ENCODE measurements at places on chromosomes 7 and 10.

DNA sequence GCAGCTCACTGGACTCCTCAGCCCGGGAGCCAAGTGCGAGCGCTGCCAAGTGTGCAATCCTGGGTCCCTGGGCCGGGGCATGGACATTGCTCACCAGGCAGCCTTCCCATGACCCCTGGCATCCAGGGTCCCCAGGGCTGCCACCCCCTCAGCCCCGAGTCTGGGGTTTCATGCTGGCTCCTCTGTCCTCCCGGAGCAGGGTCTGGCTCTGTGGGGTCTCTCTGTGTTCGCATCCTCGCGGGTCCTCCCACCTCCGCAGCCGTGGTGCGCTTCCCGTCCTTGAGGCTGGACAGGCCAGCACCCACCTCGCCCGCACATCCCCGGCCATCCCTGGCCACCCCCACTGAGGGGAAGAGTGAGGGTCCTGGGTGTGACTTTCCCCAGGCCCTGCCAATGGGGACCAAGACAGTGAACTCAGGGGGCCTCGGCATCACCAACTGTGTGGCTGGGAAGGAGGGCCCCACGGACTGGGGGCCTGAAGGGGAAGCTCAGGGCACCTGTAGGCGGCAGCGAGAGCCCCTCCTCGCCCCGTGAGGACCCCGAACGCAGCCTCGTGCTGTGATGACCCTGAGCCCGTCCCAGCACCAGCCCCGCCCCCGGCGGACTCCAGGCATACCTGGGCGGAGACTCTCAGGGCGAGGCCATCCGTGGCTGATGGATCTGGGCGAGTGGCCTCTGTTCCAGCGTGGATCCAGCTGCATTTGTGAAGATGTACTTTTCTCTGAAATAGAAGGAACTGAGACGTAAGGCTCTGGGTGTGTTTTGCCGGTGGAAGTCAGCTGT lies 50.3 kb upstream of the CFAP46 start:
- no peak for DNase-seq

GRCh38 chr10:95336702-95337101 lies 45.9 kb upstream of the PDLIM1 start:
- DNase-seq: no peak

GRCh38 chr10:119687192-119688032 lies 36.2 kb downstream of the BAG3 start:
- DNase-seq: no peak

DNA sequence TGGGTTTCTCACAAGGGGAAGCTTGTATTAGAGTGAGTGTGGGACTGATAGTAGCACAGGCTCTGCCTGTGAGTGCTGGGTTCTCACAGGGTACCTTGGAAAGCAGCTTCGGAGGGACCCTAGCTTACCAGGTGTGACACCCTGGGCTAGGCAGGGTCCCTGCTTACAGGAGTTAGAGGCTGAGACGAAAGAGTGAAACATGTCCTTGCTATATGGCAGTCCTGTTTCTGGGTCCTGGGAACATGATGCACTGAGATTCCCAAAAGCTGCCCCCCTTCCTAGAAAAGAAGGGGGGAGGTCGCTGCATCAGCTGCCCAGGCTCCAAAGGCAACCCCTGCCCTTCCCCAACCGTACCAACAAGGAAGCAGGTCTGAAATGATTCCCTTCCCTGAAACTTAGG lies 6.3 kb upstream of the ARHGAP22 start:
- no peak for DNase-seq

DNA sequence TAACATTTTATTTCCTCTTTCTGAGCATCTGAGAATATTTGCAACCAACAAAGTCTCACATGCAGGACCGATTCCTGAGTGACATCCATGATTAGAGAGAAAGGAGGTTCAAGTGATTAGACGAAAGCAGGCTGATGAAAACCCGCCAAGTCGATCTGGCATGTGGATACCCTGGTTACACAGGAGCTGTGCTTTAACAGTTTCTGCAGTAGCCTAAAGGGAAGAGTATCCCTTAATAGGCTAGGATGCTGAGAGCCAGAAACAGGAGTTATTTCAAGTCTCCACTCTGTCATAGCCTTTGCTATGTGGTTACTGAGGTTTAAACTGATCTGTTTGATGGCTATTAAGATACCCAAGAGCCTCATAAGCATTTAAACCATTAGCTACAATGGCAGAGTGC lies 82.5 kb downstream of the PRKCQ start:
- no peak for DNase-seq

GRCh38 chr10:1287971-1288401 lies 231.8 kb downstream of the WDR37 start:
- no peak for DNase-seq

DNA sequence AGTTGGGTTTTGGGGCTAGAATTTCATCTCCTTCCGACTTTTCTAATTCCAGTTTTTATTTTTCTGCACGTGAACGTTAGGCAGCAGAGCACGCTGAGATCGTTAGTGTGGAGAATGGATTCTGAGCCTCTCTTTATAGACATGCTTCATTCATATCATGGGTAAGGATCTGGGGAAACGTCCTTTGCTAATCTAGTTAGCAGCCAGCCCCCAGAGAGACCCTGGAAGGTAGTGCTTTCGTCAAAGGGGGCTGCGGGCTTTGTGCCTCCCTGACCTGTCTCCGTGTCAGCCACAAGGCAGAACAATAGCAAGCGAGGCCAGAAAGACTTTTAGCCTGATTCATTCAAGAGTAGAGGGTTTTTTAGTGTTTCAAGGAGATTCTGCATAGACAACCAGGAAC lies 196.3 kb upstream of the KLF6 start:
- no peak for DNase-seq

DNA sequence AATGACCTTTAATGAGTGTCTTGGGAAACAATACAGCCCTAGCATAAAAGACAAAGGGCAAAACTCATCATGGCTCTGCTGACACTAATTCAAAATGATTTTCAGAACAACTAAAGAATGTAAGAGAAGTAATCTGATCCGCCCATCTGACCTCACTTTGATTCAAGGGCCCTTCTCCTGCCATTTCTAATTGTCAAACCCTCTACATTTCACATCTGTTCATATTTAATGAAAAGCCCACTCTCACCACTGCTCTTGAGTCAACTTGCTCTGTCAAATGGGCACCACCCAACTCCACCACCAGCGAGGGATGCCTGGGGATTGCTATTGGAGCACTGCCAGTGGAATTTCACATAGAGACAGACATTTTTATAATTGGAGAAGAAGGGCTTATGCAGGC lies 639.2 kb downstream of the KCNMA1 start:
- DNase-seq: no peak

DNA sequence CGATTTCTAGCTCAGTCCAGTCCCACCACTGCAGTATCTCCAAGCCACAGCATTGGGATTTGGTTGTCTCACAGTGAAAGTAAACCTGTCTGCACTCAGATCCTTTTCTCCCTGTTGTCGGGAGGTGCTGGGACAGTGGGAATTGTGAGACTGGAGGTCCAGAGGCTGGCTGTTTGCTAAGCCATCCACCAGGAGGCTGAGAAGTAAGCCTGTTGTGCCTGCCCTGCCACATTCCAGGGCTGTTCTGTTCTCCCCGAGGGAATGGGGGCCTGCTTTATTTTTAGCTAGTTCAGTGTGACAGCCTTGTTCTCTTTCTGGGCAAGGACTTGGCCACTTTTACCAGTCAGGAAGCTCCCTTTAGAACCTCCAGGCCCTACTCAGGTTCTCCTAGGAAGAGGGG lies 54.9 kb downstream of the HK1 start:
- no peak for DNase-seq

DNA sequence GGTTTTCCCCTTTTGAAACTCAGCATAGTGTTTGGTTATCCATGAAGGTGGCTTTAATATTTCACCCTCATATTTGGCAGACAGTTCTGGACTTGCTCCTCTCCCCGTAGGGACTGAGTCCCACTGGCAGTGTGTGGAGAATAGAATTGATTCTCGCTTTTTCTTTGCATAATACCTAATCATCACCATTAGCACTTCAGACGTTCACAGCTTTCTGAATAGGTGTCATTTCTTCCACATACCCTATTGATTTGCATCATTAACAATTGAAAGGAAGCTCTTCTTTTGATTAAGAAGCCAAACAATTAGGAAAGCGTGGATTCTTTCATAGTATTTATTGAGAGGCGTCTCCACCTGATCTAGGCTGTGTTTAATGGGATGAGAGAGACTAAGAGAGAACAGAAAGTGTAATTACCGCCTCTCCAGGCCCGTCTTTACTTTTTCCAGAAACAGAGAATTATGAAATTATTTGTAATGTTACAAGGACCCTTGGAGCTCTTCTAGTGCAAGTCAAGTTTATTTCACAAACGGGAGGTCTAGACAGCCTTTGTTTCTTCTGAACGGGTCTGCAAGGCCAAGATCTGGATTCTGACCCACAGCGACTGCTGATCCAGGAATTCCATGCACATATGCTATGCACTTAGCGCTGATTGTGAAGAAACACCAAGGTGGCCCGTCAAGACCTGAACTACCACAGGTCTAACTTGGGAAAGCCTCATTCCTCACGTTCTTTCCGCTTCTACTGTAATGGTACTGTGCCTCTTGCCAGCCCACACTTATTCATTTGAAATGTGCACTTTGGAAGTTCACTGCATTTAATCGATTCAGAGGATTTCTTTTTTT lies 249.9 kb upstream of the C7orf33 start:
- no peak for DNase-seq

GRCh38 chr10:77201135-77202106 lies 436.2 kb downstream of the KCNMA1 start:
- no peak for DNase-seq

GRCh38 chr10:33056828-33057596 lies 99.0 kb upstream of the ITGB1 start:
- no peak for DNase-seq

Data from NCI-H2029 (cell line).